ENCODE measurements at places on chromosomes 1 and 21.

- peak; percentile 35 for DNase-seq
These were observed 798 bp downstream of the ZBED6 start for GRCh38 chr1:203796236-203796605.

DNA sequence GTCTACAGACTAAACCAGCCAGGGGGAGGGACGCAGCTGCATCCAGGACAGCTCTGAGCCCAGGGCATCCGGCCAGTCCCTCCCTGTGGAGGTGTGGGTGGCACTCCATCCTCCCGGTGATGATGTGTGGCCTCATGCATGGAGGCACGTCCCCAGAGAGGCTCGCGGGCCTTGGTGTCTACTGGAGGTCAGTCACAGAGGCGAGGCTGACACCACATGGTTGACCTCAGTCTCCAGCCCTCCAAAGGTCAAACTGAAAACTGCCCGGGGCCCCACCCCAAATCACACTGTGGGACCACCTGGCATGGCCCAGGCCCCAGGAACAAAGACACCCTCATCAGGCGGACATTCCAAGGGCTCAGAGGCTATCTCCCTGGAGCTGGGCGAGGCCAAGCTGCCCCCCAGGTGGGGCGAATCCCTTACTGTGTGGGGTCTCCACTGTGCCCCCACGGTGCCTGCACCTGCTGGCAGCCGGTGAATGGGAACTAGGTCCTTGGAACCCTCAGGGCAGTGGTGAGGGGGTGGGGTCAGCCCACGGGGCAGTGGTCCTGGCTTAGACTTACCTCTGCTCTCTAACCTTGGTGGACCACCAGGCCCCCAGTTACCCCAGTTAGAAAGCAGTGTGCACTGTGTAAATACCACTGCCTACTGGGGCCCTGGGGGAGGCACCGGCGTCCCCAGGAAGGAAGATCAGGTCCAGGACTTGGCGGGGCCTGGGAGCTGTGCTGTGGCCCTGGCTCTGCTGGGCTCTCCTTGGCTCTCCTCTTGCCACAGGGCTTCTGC, 49.1 kb downstream of the TRPM2 start:
- DNase-seq: no peak

GRCh38 chr1:243982447-243983018, 68.5 kb upstream of the ZBTB18 start:
- DNase-seq: no peak

DNA sequence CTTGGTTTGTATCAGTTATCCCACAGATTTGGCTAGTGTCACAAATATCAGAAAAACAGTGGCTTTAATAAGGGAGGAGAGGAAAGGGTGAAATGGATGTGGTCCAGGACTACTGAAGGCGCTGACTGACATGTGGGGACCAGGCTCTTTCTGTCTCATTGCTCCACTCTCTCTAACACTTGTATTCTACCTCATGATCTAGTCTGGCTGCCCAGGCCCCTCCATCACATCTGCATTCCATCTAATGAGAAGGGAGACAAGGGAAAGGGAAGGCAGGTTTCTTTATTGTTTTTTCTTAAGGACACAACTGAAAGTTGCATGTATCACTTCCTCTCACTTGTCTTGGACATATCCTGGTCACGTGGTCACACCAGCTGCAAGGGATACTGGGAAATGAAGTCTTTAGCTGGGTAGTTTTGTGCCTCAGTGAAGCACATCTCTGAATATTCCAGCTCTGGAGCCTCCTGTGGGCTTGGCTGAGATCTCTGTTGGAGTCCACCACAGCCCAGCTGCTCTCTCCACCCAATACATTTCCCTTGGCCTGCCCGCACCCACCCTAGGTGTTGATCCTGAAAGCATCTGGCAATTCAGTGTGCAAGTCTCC, 42.0 kb upstream of the PADI2 start:
- DNase-seq: no peak

DNA sequence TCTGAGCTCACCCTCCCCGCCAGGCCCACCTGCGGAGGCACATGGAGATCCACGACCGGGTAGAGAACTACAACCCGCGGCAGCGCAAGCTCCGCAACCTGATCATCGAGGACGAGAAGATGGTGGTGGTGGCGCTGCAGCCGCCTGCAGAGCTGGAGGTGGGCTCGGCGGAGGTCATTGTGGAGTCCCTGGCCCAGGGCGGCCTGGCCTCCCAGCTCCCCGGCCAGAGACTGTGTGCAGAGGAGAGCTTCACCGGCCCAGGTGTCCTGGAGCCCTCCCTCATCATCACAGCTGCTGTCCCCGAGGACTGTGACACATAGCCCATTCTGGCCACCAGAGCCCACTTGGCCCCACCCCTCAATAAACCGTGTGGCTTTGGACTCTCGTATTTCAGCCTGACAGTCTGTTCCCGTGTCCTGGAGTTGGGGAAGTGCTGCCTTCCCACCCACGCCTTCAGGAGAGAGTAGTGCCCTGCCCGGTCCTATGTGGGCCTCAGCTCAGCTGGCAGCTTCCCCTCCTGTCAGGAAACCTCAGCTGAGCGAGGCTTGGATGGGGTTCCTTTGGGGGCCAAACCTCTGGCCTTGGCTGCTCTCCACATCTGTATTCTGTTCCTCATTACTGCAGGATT, 9.2 kb downstream of the ZBTB48 start:
- DNase-seq: no peak

DNA sequence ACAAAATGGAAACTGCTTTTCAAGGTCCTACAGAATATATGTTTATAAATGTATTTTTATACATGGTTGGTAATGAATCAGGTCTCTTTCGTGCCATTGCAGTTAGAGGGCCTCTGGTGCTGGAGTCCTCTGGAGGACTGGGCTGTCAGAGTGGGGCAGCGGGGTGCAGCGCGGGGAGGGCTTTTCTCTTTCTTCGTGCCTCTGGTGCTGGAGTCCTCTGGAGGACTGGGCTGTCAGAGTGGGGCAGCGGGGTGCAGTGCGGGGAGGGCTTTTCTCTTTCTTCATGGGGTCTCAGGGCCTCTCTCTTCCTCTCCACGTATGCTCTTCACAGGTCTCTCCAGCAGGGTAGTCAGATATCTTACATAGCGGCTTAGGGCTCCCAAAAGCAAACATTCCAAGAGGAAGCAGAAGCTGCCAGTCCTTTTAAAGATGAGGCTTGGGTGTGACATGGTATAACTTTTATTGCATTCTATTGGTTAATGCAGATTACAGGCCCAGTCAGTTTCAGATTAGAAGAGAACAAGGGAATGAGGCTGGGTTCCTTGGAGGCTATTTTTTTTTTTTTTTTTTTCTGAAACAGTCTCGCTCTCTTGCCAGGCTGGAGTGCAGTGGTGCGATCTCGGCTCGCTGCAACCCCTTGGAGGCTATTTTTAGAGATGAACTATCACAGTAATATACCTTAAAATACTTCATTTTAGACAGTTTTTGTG, 13.1 kb downstream of the SDCCAG8 start:
- no peak for DNase-seq

DNA sequence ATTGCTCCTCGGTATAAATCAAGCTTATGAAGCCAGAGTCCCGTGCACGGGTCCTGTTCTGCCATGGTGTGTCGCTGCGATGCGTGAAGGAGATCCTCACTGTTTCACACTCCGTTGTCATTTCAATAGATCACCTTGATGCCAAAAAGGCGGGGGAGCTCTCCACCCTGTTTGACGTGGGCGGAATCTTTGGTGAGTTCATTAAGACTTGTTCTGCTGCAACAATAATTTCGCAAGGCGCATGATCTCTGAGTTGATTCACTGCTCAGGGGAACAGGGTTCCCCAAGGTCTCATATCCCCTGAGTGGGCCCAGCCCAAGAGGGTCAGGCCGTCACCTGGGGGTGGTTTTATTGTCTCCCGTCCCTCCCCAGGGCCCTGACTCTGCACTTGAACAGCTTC, 50.0 kb downstream of the SLC37A1 start:
- no peak for DNase-seq

- DNase-seq: no peak
These were observed 217.9 kb downstream of the CTH start for GRCh38 chr1:70628973-70629372.

DNA sequence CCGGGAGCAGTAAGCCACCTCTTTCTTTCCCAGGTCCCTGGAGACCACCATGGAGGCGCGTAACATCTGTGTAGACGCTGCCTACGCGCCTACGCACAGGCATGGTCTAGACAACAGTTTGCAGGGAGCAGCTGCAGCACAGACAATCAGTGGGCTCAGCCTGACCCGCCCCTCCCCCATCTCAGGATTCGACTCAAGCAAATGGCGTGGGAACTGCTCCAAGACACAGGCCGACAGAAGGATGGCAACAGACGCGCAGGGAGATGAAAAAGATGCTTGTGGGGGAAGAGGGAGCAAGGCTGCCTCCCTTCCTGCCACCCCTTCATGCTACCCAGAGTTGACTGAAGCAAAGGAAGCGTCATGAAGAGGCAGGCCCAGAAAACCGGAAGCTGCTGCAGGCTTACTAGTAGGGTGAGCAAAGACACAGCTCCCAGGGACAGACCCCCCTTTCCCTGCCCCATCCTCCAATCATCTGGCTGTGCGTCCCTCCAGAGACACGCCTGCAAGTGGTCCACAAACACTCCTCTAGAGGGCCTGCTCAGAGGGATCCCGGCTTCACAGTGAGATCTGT, 19.5 kb downstream of the STK40 start:
- peak; percentile 61 for DNase-seq

GRCh38 chr1:204350857-204351573, 8.7 kb downstream of the PLEKHA6 start:
- DNase-seq: peak; percentile 93

GRCh38 chr1:151326619-151327222, 495 bp downstream of the PI4KB start:
- no peak for DNase-seq

GRCh38 chr1:173107696-173108095, 57.0 kb upstream of the TNFSF18 start:
- DNase-seq: no peak

DNA sequence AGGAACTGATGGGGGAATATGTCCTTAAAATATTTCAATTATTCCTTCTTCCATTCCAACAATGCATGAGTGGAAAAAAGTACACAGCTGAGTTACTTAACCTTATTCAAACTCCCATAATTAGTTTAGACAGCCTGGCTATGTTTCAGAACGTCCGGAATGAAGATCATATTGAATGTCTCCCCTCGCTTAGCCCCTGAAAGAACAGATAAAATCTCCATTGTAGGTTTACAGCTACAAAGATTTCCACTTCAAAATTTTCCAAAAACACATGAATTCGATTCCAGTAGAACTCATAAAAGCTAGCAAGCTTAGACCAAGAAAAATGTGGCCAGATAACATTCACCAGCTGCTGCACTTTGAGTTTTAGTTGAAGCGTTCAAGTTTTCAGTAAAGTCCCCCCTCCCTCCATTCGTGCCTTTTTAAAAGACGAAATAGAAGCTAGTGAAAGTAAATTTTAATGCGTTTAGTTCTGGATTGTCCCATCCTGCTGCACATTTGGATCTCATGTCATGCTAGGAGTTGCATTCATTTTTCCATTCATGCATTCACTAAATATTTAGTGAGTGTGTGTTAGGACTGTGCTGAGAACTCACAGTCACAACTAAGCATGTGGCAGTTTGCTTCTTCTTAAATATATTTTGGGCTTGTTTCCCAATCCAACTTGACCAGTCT, 29.4 kb upstream of the SSX2IP start:
- DNase-seq: peak; percentile 51

GRCh38 chr21:31618696-31619430, 40.6 kb upstream of the SOD1 start:
- no peak for DNase-seq

All from left lung (tissue), 14 donors.